Endothelial cell (in vitro differentiated cells): ENCODE measurements at places on chromosomes 2 and 18.

DNA sequence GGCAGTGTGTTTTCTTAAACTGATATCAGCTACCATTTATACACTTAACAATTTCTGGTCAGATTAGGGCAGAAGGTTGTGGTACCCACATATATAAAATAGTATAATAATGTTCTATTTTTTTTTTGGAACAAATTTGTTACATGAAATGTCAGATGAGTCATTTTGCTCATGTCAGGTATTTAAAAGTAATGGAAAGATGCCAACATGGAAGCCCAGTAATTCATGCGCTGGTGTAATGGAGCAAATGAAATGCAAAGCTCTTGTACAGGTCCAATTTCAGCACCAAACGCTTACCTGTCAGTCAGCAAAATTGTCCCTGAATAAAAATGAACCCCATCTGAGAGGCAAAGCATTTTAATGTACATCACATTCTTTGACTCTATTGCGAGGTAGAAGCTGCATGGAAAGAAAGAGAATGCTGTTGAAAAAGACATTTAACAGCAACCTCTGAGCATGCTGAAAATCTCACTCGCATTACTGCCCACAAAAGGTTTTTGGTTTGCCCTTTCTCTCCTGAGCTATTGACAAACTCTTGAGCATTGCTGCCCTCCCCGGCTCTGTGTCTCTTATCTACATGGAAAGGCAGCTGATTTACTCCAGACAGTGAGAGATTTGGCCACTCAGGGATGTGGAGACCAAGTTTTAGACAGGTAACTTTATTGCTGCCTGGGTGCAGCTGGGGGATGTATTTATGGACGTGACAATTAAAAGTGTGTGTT, 217.5 kb downstream of the CAMKMT start:
- DNase-seq, result no peak

DNA sequence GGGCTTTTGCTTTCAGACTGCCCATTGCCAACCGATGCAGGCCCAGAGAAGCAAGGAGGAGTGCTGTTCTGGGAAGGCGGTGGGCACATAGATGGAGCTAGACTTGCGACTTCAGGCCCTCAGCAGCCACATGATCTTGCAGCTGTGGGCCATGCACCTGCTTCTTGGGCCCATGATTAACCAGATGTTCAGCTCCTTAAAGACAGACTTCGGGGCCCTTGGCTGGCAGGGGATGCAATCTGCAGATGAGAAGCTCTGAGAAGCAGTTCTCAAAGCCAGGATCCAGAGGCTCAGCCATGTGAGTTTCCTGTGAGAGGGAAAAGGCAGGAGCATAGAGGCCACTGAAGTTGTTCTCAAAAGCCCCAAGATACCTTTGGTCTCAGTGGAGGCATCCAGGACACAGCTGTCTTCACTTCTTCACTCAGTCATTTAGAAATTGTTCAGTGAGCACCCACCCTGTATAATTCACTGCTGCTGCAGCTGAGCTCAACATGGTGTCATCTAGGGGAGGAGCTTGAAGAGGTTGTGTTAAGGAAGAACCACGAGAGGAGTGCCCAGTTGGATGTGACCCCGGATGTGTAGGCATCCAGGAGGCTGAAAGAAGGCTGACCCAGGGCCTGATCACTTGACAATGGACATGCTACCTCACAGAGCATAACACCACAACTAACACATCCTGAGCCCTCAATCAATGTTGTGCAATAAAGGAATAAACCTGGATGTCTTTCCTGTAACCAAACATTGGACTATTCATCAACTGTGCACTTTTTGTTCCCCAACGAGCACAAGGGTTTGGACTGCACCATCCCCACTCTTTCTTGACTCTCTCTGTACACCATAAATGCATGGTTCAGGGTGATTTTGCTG, 44.7 kb upstream of the TMEM200C start:
- no peak for DNase-seq

GRCh38 chr2:99670768-99671734, 181.2 kb upstream of the REV1 start:
- no peak for DNase-seq

DNA sequence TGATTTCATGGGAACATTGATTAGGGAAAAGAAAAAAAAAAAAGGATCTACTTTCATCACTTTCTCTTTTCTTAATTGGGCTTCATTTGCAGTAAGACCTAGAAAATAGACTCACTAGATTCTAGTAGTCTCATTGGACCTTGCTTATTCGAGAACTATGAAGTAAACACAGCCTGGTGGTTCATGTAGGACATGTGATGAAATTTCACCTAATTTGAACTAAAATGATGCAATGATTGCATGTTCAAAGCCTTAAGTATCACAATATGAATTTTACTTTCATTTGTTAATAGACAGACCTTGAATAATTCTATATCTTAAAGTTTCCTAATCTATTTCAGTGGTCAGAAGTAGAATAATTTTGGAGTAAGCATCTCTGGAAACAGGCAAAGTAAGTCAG, 688.9 kb upstream of the NRXN1 start:
- no peak for DNase-seq
